CD4-positive, alpha-beta T cell treated with Interleukin-4 for 4 hours (primary cell): ENCODE measurements at places on chromosomes 1 and 21.

GRCh38 chr1:193189442-193190095 is 3.2 kb upstream of the B3GALT2 start:
- no peak for DNase-seq

DNA sequence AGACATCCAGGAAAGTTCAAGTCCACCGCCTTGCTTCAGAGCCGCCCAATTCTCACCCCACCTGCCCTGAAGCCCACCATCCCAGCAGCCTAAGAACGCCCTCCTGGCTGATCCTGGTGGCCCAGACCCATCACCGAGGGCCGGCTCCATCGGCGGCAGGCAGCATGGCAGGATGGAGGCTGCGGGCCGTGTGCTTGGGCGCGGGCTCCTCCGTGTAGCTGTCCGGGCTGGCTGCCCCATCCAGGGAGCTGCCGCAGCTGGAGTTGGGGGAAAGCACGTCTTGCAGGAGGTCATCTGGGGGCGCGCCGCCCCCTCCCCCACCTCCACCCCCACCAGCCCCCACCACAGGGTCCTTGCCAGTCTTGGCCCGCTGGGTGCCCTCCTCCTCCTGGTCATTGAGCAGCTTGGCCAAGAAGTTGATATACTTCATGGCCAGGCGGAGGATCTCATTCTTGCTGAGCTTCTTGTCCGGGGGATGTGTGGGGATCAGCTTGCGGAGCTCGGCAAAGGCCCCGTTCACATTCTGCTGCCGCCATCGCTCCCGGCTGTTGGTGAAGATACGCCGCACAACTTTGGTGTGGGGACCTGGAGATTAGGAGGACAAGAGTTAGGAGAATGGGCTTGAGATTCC is 12.3 kb downstream of the TAL1 start:
- no peak for DNase-seq

DNA sequence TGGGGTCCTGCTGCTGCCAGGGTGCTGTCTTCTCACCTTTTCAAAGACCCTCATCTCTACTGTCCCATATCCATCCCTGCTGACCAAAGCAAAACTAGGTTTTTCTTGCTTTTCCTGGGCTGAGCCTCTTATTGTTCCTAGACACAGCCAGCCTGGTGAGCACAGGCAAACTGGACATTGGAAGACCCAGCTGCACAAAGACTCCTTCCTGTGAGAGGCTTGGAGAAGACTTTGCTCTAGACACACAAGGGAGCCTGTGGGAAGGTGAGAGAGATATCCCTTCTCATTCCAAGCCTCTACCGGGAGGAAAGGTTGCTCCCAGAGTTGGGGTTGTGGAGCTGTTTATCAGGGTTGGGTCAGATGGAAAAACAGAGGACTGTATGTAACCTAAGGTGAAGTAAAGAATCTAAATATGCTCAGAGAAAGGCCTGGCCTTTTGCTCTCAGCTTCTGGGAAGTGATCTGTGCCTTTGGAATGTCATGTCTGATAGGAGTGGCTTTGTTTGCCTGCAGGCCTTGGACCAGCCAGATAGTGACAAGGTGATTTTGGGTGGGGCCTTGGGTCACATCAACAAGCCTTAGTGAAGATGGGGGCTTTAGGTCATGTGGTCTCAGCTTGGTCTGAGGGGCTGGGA is 87.6 kb upstream of the RUNX1 start:
- no peak for DNase-seq

- no peak for DNase-seq
Observed at GRCh38 chr1:157856538-157856937, 14.9 kb upstream of the CD5L start.

- DNase-seq: peak; percentile 74
Observed at GRCh38 chr1:205480349-205480985, 24.0 kb upstream of the CDK18 start.

DNA sequence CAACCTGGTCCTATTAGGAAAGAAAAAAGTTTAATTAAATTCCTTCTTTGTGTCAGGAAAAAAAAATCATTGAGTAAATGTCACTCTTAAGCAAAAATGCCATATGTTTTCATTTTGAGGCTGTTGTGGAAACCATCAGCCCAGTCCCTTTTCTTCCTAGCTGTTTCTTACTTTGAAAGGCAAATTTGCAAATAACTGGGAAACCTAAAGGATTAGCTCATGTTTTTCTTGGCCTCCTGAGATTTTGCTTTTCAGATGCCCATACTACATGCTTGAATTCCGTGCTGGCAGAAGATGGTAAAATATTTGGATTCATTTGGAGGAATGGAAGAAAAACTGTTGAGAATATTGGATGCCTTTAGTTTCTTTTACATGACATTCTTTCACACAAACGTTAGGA is 182.1 kb upstream of the ADAMTS5 start:
- DNase-seq: no peak

GRCh38 chr1:247332215-247332622 is 552 bp upstream of the ZNF496 start:
- DNase-seq: peak; percentile 34
